H54 (cell line): ENCODE measurements at places on chromosomes 2 and 18.

DNA sequence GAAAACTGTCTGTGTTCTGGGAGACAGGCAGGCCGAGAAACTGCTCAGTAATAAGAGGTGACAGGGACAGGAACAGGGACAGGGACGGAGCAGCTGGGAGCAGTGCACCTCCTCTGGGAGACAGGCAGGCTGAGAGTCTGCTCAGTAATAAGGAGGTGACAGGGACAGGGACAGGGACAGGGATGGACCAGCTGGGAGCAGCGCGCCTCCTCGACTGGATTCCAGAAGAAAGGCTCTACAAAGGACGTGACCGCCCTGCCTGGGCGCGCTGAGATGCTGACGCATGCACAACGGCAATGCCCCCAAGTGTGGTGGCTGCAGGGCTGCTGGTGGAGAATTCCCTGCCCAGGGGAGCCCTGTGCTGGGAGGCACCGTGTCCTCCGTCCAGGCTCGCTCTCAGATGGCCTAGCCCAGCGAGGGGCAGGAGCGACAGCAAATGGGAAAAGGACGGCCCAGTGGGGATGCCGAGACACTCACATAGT, 44.2 kb upstream of the PXDN start:
- no peak for DNase-seq

- no peak for DNase-seq
These were observed 44.7 kb upstream of the REEP1 start for GRCh38 chr2:86382108-86382507.

GRCh38 chr2:42030829-42031228, 17.0 kb upstream of the PKDCC start:
- no peak for DNase-seq

DNA sequence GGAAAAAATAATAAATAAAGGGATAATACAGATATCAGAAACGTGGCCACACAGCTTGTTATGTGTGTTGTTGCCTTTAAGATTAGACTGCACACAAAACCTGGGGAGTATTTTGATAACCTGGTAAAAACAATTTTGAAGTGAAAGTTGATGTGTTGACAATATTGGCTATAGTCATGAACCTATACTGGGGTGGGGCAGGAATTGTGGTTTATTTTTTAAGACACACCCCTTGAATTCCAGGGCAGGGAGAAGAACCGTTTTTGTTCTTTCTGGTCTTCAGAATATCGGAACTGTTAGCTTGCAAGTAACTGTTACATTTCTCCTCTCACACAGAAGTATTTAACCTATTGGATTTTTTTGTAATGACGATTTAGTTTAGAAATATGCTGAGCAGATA, 80.4 kb downstream of the LIMS1 start:
- DNase-seq: no peak

DNA sequence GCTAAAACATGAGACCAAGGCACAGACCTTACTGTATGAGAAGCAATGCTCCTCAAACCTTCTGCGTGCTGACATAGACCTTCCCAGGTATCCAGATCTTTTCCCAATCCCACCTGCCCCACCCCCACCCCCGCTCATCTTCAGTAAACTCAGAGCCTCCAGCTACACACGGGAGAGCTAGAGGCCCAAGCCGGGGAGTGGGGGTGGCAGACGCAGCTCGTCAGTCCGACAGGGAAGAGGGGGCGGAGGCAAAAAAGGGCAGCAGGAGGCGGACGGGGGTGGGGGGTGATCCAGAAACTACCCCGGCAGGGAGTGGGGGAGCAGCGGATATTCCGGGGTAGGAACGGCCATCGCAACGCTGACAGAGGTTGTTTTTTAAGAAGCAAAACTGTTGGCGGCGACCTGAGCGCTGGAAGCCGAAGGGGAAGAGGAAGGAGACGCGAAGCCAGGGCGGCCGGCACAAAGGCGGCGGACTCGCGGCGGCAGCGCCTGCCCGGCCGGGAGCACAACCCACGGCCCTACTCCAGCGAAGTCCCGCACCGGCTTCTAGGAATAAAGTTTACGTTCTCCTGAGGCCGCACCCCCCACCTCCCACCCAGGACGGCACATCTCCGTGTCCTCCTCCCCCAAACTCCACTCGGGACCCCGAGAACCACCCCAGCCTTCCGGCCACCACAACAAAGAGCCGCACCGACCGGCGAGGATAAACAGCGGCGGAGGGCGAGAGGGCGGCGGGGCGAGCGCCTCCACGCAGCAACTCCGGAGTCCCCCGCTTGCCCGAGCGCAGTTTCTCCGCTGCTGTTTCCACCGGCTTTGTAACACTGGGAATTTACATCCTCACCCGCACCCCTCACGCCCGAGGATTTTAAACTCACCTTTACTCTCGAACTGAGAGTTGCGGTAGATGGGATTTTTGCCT, 722 bp downstream of the BAZ2B start:
- DNase-seq: peak; percentile 57

DNA sequence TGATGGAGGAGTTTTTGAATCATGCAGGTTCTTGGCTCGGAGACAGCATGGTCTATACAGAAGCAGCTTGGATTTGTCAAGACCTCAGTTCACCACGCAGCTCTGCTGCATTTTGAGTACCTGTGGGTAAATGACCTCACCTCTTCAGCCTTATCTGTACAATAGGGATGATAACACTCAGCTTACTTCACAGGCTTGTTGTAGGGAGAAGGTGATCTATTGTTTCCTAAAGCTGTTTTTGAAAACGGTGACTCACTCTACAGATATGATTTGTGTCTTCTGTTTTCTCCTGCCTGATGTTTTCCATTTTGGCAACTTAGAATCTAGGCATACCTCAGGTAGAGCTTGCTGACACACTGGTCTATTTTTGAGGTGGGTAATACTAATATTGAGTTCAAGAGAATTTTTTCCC, 80.3 kb downstream of the FMNL2 start:
- no peak for DNase-seq

GRCh38 chr2:163697846-163698637, 37.8 kb downstream of the FIGN start:
- no peak for DNase-seq

GRCh38 chr2:128444121-128444771, 125.6 kb upstream of the HS6ST1 start:
- DNase-seq: no peak

DNA sequence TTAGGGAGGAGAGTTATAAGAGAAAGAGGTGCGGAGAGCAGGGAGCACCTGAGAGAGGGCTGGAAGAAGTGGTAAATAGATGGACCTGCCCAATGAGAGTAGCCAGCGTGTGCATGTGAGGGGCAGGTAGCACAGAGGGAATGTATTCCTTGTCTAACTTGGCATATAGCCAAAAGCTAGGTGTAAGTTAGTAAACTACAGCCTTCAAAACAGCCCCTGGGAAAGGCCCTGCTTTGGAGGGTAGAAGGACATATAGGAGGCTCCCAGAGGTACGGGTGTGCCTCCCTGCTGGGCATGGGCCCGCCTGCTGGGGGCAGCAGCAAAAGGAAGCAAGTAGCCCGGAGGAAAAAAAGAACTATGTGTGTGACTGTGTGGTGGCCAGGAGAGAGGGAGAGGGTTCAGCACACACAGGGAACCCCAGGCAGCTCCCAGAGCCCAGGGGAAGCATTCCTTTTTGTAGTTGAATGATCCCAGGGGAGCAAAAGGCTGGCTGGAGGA, 48.0 kb downstream of the TCF7L1 start:
- no peak for DNase-seq

DNA sequence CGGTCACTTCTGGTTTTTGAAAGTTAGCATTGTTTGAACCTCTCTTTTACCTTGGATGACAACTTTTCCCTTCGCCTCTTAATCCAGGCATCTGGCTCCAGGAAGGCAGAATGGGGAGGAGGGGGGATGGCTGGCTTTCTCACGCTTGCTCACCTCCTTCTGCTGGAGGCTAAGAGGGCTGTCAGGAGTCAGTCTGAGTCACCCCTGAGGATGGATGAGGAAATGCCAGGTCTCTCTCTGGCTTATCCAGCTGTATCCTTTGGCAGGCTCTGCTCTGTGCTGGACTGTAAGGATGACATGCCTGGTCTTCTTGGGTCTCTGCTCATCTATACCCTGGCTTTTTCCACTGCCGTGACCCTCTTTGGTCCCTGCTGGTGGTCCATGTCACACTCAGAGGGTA, 142.9 kb upstream of the GYPC start:
- no peak for DNase-seq

GRCh38 chr2:161123531-161124030, 36.6 kb upstream of the TANK start:
- no peak for DNase-seq

DNA sequence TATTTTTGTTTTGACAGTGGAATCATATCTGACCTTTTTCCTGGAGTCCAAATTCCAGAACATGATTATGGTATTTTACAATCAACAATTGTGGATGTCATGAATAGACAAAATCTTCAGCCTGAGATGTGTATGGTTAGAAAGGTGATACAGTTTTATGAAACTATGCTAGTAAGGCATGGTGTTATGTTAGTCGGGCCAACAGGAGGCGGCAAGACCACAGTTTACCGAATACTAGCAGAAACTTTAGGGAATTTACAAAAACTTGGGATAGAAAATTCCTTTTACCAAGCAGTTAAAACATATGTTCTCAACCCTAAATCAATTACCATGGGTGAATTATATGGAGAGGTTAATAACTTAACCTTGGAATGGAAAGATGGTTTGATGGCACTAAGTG, 137.0 kb downstream of the DNAH6 start:
- no peak for DNase-seq

- no peak for DNase-seq
These were observed at the start of gene ALPI for GRCh38 chr2:232455426-232456255. Gene ALPI, plus strand, starts transcription at chr2:232456153. Its CDS starts 47 bp downstream, at chr2:232456200.

GRCh38 chr2:132958887-132959286, 288.9 kb upstream of the LYPD1 start:
- DNase-seq: no peak

DNA sequence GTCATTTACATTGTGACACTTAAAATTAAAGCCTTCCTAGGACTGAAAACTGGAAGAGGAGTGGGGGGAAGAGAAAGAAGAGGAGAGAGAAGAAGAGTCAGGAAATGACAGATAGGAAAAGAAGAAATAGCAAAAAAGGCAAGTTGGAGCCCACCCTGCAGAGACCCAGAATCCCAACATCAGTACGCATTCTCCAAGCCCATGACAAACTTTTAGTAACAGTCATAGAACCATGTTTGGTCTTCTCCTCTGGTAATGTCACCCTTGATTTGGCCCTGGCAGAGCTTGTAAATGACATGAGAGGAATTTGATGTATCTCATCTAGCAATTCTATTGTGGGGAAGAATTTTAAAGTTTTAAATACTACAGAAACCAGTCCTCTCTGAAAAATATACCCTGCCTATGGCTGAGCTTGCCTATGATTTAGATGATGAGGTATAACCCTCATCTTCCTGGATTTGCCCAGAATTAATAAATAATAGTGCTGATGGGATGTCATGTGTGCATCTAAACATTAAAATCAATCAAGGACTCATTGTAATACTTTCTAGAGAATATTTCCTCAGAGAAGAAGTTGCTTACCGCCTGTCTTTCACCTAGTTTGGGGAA, 40.2 kb downstream of the APOB start:
- no peak for DNase-seq

- DNase-seq: no peak
These were observed 18.2 kb downstream of the ACVR1 start for GRCh38 chr2:157857881-157858280.

DNA sequence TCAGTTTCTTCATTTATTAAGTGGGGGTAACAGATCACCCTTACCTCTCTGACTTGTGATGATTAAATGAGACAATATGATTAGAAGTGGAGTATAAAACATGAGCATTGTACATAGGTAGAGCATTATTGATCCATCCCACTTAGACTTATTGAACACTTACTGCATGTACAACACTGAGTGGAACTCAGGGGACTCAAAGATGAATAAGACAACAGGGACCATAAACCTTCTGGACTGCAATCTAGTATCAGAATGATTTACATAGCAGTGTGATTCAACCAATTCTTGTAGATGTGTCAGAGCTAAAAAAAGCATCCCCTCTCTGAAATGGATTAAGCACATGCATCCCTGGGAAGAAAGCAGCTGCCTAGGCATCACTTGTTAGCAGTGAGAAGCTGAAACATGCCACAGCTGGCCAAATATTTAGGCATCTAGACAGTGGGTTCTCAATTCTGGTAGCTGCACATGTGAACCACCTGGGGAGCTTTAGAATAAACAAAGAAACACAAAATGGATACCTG, 111.5 kb downstream of the CYRIA start:
- DNase-seq: no peak

- DNase-seq: no peak
These were observed 415.6 kb upstream of the SALL3 start for GRCh38 chr18:78564030-78564429.

- no peak for DNase-seq
These were observed 37.6 kb upstream of the MCM6 start for GRCh38 chr2:135913727-135914365.

DNA sequence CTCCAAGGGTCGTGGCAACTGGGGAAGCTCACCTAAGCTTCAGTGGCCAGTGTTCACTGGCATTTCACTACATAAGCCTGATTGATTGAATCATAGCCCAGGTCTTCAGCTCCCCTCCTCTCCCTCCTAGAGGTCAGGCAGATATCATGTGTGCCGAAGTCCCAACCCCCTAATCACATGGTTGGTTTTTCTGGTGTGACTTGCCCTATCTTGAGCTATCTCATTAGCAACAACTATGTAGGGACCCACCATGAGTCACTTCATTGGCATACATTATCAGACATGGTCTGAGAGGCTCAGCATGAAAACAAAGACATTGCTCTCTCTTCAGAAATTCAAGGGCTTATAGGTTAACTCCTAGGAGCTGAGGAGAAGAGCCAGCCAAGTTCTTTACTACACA, 76.8 kb downstream of the LYPD1 start:
- no peak for DNase-seq

DNA sequence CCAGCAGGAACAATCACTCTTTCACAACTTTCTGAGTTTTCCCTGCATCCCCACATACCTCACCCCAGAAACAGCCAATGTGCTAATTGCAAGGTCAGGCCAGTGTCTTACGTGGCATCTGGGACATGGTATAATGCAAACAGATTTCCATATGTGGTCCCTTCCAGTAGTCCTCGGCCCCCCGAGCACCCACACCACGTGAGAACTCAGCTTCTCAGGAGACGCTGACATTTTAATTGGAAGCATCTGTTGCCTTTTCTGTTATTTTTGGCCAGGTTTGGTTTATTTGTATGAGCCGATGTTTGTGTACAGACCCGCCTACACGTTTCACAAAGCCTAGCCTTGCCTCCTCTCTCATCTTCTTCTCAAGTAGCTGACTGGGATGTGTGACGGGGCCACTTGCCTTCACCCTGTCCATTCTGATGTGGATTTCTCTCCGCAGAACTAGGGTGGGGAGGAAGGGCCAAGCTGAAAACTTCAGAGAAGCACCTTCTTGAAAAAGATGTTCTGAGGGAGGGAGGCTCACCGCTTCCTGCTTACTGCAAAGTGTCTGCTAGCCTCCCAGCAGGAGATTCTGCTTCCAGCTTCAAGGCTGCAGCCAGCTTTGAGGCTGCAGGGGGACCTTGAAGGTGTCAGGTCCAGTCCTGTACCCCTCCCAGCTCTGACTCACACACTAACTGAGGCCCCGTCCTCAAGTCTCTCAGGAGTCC, 109.6 kb upstream of the SLC14A2 start:
- no peak for DNase-seq

DNA sequence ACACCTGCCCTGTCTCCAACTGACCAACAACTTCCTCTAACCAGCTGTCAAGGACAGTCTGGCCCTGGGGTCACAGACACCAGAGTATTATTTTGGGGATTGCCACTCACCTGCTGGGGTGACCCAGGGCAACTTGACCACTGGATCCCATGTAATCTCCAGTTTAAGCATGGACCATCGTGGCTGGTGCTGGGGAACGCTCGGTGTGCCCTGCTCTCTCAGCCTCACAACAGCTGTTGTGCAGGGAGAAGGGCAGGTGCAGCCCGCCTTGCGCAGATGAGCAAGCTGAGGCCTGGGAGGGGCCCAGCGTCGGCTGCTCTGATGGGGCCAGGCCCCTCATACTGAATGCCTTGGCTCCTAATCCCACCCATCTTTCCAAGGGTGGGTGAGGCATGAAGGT, 21.0 kb upstream of the INHBB start:
- no peak for DNase-seq
